ENCODE measurements at places on chromosomes 7 and 10.
A peak's percentile ranks its signal among the peaks of the same experiment; 100 is the strongest.

GRCh38 chr7:79806161-79806734, 328.4 kb upstream of the GNAI1 start:
- no peak for DNase-seq

DNA sequence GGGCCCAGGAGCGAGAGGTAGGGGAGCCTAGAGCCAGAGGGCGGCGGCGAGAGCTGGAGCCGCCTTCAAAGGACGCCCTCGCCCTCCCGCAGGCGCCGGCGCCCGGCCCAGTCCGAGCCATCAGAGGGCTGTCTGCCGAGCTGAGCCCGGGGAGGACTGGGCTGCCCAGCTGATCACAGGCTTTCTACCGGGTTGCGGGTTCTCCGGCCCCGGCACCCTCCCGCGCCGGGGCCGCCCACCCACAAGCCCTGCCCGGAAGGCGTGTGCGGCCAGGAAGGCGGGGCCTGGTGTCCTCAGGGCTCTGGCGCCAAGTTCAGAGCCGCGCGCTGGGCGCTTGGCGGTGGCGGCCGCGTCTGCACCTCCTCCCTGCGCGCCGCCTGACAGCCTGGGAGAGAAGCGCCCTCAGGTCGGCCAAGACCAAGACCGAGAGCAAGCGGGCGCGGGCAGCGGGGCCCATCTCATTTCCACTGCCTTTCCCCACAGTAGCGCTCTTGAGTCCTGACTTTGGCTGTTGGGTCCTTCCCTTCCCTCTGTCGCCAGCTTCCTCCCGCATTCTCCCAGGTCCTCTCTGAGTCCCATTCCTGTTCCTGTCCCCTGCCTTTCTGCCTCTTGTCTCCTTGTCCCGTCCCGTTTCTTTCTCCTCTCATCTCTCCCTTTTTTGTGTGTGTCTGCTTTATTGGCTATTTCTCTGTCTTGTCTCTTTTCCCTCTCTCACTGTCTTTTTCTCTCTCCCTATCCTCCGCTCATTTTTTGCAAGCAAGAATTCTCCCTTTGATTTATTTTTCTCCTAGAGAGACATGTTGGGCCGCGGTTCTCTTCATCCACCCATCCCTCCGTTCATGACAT, 60.6 kb upstream of the MSMB start:
- DNase-seq = peak; percentile 58

GRCh38 chr7:101167645-101168411, 2.5 kb upstream of the VGF start:
- no peak for DNase-seq

DNA sequence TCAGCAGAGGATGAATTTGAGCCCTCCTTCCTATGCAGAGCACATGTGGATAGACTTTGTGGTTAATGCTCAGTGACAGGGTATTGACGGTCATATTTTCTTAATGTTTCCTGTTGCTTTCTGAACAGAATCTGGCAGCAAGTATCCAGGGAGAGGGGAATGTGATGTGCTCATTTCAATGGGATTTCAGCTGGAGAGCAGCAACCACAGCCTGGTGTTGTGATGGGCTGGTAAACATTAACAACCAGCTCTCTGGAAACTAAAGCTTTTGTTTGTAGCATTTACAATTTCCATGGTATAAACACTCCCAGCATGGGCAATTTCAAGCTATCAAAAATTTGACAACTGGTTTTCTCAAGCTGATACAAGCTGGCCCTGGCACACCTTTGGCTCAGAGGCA, 215.9 kb downstream of the SH2D4B start:
- DNase-seq = no peak

DNA sequence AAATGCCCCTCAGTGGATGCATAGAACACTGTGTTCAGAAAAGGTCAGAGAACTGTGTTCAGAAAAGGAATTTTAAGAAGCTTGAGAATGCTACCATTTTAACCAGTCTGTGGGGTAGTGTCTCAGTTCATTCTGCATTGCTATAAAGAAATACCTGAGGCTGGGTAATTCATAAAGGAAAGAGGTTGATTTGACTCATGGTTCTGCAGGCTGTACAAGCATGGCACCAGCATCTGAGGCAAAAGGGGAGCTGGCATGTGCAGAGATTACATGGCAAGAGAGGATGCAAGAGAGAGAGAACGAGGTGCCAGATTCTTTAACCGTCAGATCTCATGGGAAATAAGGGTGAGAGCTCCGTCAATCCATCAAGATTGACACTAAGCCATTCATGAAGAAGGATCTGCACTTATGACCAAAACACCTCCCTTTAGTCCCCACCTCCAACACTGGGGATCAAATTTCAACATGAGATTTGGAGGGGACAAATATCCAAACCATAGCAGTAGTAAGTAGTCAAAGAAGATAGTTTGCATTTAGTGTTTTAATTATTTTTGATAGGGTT, 119.8 kb downstream of the FAM107B start:
- no peak for DNase-seq

DNA sequence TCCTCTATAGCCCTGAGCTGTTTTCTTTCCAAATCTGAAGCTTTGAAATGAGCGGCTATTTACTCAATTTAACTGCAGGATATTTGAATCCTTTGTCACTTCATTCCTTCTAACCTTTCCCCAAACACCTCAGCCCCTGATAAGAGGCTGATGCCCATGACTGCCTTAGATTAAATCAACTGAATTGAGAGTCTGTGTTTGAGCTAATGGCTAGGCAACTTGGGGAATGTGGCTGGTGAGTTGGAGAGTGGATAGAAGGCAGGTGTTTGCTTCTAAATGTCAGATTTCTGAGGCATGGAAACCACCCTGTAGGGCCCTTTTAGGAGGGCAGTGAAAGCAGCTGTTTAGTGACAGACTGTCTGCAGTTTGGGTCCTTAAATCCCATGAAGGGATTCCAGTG, 759.9 kb downstream of the LRMDA start:
- no peak for DNase-seq

DNA sequence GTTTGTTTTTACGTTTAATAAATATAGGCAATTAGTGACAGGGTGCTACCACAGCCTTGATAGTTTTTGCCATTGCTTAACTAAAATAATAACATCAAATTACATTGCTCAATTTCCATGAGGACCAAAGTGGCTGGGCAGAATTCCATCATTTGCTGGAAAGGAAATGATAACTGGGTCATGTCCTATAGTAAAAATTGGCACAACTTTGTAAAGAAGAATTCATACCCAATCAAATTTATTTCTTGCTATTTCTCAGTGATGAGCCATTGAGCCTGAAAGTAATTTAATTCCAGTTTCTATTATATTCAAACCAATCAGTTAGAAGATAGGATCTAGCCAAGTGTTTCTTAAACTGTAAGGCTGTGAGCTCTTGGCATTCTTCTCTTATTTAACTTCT, 102.2 kb upstream of the CTTNBP2 start:
- DNase-seq = no peak

DNA sequence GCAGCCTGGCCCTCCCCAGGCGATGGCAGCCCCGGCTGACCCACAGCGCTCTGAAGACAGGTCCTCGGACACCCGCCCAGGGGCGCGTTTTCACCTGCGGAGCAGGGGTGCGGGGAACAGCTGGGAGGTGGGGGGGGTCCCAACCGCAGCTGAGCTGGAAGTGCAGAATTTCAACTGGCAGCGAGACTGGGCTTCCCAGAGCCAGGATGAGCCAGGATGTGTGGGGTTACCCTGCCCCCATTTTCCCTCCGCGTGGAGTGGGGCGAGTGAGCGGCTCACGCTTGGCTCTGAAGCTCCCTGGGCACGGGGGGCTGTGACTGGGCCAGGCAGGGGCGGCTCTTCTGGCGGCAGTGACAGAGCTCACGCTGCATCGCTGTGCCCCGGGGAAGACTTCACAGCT, 70.2 kb downstream of the DNAJB6 start:
- DNase-seq = no peak

DNA sequence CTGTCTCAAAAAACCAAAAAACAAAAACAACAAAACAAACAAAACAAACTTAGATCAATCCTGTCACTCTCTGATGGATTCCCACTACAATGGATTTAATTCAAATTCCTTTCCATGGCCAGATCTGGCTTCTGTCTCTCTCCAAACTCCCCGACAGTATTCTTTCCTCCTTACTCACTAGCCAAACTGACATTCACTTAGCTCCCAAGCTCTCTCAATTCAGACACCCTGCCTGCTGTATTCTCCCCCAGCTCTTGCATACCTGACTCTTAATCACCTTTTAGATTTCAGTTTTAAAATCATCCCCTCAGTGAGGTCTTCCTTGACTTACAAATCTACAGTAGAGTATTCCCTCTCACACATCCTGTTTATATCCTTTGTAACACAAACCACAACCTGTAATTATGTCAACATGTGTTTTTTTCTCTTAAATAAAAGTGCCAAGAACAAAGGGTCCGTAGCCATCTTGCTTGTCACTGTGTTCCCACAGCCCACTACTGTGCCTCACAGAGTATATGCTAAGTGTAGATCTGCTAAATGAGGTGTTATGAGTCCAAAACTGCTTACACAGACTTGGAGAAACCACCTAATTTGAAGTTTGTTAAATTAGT, 14.4 kb downstream of the HERPUD2 start:
- peak; percentile 35 for DNase-seq

DNA sequence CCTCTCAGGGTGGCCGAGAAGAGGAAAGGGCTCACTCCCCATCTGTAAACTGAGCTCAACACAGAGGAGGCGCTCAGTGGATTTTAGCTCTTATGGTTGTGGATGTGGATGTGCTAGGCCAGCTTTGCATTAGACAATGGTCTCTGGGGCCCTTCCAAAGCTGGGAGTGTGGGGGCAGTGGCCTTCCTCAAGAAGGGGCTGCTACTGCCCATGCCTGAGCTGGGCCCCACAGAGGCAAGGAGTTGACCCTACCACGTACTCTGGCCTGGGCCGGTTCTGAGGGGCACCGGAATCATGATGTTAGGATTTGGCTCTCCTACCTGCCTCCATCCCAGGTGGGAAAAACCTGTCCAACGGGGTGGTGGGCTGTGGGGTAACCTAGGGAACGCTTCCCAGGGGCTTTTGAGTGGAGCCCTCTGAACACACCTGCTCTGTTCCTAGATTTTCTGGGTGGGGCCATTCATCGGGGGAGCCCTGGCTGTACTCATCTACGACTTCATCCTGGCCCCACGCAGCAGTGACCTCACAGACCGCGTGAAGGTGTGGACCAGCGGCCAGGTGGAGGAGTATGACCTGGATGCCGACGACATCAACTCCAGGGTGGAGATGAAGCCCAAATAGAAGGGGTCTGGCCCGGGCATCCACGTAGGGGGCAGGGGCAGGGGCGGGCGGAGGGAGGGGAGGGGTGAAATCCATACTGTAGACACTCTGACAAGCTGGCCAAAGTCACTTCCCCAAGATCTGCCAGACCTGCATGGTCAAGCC, 11.5 kb downstream of the AQP1 start:
- no peak for DNase-seq

- DNase-seq = no peak
Measured at GRCh38 chr10:96740579-96741281, 20.4 kb upstream of the PIK3AP1 start.

GRCh38 chr7:44431091-44431608, 59.3 kb downstream of the NUDCD3 start:
- peak; percentile 14 for DNase-seq

DNA sequence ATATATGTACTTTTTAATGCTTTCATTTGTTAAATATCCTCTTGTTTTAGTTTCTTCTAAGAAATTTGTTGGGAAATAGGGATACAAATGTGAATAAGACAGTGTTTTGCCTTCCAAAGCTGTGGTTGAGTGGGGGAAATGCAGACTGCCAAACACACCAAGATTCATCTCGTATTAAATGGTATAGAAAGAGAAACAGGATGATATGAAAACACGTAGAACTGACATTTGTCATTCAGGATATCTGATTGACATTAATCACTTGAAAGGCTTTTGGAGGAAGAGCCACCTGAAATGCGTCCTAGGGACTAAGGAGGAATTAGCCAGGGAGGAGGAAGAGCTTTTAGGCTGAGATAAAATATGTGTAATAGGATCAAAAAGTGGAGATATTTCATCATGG, 287.4 kb upstream of the SEMA3C start:
- no peak for DNase-seq

DNA sequence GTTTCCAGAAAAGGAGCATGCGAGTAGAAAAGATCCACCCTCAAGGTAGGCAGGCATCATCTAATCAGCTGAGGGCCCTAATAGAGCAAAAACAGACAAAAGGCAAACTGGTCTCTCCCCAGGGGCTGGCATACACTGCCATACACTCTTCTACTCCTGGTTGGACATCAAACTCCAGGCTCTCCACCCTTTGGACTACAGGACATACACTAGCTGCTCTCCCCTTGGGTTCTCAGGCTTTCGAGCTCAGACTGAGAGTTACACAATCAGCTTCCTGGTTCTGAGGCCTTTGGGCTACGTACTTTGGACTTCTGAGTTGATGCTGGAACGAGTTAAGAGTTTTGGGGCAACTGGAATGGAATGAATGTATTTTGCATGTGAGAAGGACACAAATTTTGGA, 50.9 kb upstream of the TM9SF3 start:
- no peak for DNase-seq

GRCh38 chr7:116731023-116731395, 59.0 kb downstream of the MET start:
- DNase-seq = no peak

- no peak for DNase-seq
Measured at GRCh38 chr7:33145156-33145555, 15.8 kb downstream of the BBS9 start.

DNA sequence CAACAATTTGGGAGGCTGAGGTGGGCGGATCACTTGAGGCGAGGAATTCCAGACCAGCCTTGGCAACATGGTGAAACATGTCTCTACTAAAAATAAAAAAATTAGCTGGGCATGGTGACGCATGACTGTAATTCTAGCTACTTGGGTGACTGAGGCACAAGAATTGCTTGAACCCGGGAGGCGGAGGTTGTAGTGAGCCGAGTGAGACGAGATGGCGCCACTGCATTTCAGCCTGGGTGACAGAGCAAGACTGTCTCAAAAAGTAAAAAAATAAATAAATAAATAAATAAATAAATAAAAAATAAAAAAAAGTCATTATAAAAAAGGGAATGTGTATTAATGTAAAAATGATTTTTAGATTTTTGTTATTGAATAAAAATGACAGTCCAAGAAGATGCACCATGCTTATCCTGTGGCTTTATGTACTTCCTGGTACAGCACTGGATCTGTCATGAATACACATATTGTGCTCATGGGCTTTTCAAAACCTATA, 658.8 kb upstream of the LRRN3 start:
- no peak for DNase-seq

GRCh38 chr10:74490551-74490950, 335.8 kb upstream of the KAT6B start:
- DNase-seq = no peak

GRCh38 chr10:116538992-116539391, 6.7 kb upstream of the PNLIP start:
- DNase-seq = no peak

GRCh38 chr10:122172361-122173008, 98.6 kb upstream of the BTBD16 start:
- no peak for DNase-seq

DNA sequence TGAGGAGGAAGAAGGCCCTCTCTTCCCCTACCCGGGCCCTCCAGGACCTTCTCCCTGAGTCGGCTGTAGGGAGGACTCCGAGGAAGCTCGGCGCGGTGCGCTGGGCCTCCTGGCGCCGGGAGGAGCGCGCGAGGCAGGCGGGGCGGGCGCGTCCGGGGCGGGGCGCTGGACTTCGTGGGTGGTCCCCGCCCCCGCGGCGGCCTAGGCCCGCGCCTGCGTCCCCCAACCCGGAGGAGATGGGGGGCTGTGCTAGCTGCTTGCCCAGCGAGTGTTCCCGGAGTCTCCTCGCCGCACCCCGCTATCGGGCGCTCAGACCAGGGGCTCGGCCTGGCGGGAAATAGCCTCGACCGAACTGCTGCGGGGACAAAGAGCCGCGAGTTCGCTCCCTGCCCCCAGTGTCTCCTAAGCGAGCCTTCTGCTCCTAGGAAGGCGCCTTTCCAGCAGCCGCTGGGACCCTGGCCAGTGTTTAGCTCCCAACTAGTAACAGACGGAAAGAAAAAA, 19.2 kb upstream of the SMO start:
- DNase-seq = peak; percentile 13

GRCh38 chr10:79266084-79266483, 81.2 kb upstream of the PPIF start:
- no peak for DNase-seq
